Heart right ventricle (tissue), 16 donors: ENCODE measurements at places on chromosomes 16 and 17.

DNA sequence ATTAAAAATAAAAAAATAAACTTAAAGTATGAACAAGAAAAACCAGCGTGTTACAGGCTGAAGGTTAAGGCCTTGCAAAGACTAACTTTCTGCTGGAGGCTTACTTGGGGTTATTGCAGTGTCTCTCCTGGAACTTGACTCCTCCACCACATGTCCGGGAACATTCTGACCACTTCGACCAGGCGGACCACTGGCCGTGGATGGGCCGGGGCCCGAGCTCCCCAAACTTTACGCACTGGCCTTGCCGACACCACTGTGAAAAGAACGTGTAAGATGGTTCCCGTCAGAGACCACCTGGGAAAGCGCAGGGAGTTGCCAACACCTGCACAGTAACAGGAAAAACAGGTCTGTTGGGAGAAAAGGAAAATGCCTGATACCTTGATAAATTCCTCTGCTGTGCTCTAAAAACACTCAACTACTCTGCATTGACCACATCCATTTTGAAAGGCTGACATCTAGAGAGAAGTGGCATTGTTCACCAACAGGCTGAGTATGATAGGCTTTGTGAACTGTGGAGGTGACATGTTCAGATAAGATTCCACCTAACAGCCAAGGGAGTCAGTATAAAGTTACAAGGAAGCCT, 99.1 kb downstream of the ADAMTS18 start:
- no peak for DNase-seq

GRCh38 chr17:59733697-59734096, 26.2 kb downstream of the VMP1 start:
- DNase-seq = no peak

DNA sequence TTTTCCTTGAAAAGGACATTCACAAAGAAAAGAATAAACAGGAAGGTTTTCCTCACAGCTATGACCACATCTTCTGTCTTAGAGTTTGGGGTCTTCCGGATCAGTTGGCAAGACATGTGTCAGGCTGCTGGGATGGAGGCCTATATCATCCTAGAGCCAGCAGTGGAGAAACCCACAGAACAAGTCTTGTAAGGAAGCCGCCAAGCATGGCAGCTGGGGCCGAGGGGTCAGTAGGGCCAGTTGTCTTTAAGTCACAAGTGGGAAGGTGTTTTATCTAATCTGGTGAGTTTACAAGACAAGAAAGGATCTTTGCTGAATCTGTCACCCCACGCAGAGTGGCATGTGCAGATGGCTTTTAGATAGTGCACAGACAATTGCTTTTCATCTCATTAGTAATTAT, 25.7 kb downstream of the SCNN1B start:
- no peak for DNase-seq

DNA sequence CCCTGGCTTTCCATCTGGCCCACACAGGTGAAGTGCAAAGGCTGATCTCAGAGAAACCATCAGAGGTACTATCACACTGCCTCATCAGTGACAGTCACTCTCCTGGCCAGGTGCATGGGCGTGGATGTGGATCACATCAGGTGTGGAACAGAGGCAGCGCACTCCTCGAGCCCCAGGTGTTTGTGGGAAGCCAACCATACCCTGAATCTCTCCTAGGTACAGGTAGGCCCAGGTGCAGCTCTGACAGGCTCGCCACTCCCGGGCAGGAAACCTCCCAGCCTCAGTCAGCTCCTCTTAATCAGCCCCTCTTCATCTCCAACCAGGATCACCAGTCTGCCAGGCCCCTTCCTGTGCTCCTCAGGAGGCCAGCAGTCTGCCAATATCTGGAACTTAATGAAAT, 31.7 kb downstream of the TLE7 start:
- DNase-seq = no peak

DNA sequence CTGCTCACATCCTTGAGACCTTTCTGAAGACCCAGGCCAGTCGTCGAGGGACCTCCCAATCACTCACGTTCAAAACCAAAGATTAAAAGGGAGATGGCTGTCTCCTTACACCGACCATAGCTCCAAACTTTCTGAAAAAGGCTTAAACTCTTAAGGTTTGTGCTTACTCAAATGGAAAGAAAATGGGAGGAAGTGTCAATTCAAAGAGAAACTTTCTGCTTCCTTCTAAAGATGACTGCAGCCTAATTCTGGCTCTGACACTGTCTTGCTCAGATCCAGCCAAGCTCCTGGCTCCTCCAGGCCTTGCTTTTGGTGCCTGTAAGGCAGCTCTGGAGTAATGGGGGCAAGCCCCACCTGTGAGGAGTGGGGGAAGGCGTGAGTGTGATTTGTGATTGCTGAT, 54.9 kb upstream of the WSB1 start:
- DNase-seq = no peak

DNA sequence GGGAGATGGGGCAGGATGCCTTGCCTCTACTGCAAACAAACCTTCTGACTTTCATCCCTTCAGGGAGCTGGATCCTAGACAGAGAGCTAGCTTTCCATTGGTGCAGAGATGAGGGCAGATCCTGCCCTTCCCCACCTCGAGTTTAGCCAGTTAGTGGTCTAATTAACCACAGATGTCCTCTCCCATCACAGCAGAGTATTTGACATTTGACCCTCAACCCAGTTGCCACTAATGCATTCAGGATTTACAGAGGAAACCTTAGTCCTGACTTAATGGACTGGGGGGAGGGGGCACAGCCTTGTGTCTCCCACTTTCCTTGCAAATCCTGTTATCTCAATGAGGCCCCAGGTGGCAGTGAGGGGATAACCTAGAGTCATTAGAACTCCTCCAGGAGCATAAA, 10.2 kb downstream of the PIP4K2B start:
- no peak for DNase-seq
